Activated CD4-positive, alpha-beta T cell treated with anti-CD3 and anti-CD28 coated beads for 24 hours (primary cell): ENCODE measurements at places on chromosomes 6 and 20.

GRCh38 chr6:118400582-118400981, 147.5 kb upstream of the PLN start:
- DNase-seq, result no peak

DNA sequence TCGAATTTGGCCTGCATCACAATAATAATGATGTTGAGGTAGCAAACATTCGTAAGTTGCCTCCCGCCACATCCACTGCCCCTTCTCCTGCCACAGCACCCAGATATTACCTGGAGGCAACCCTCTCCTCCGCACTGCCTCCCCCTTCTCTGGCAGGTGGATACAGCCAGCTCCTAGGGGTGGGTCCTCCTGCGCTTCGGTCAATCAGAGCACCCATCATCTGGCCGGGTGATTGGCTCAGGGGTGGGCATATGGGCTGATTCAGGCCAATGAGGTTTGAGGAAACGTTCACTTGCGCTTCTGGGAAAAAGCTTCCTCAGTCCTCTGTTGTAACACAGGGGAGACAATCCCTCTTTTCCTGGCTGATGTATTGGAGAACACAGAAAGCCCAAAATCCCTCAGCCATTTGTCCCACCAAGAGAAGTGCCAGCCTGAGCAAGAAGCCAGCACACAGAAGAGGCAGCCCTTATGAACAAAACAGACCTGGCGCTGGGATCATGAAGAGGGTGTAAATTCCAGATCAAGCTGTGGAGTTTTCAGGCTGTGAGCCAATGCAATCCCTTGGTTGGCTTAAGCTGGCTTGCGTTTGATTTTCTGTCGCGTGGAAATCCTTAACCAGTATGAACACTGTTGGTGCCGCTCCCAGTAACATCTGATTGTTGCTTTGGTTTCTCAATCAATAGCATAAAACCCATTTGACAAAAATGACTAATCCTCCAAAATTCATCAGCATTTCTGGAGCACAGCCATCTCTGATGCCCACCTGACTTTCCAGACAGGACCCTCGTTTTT, 82.2 kb downstream of the PRDM1 start:
- DNase-seq, result no peak

GRCh38 chr6:3037638-3038365, 30.5 kb upstream of the RIPK1 start:
- no peak for DNase-seq

GRCh38 chr6:137862419-137863090, 4.5 kb upstream of the TNFAIP3 start:
- no peak for DNase-seq

DNA sequence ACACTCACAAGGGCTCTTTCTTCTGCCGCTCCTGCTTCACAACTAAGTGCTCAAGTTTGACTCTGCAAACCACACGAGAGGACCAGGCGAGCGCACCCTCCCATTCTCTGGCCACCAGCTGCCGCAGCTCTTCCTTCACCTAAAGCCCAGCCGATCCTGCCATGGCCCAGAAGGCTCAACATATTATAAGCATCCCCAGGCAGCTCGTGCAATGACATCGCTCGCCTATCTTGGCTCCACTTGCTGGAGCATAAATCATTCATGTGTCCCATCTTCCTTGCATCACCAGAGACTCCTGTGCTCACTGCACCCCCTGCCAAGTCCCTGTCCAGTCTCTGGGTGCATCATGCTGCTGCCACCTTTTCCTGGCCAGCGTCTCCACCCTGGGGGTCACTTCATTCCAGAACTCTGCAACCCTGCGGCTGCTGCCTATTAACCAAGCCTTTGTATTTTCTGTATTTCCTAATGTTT, 59.0 kb downstream of the PSMG4 start:
- DNase-seq, result no peak
